ENCODE measurements at places on chromosomes 11 and 22.

- DNase-seq, result no peak
Observed at GRCh38 chr22:38432264-38432663, 22.7 kb downstream of the KCNJ4 start.

GRCh38 chr22:20510811-20511577 is 3.6 kb downstream of the MED15 start:
- DNase-seq, result no peak

- no peak for DNase-seq
Observed at GRCh38 chr11:804599-804964, 449 bp downstream of the PIDD1 start.

DNA sequence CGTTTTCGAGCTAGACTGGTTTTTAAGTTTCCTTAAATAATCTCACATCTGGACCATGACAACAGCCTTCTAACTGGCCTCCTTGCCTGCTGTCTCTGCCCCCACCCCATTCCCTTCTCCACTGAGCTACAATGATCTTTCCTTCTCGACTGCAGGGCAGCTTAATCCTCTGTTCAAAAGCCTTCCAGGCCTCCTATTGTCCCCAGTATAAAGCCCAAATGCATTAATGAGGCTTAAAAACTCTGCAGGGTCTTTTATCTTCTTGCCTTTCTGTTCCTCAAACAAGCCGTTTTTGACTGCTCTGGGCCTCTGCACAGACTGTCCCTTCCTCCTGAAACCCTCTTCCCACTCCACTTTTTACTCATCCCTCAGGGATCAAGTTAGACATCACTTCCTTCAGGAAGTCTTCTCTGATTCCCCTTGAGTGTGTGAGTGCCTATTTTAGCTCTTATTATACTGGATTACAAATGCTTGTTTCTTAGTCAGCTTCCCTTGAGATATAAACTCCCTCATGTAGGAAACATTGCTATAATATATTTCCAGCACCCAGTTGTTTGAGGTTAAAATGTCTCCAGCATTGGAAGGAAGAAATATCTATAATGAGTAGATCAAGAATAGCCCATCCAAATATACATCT is 23.6 kb upstream of the PAMR1 start:
- DNase-seq, result no peak

DNA sequence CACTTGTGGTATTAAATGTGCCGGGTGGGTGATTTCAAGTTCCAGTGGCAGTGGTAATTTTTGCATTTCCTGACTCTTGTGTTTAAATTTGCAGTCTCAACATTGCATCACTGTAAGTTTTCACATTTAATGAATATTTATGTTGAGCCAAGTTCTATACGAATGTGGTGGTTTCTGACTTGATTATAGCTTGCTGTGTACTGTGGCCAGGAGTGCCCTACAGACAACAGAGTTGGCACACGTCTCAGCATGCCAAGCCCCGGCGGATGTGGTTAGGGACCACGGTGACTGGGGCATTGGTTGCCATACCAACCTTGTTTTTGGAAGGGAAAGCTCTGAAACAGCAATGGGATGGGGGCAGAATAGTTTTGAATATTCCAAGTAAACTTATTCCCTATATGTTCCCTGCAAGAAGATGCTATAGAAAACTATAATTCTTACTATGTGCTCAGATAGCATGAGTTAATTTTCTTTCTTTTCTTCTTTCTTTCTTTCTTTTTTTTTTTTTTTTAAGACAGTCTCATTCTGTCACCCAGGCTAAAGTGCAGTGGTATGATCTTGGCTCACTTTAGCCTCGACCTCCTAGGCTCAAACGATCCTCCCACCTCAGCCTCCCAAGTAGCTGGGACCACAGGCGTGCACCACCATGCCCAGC is 16.0 kb downstream of the ZNRF3 start:
- no peak for DNase-seq

DNA sequence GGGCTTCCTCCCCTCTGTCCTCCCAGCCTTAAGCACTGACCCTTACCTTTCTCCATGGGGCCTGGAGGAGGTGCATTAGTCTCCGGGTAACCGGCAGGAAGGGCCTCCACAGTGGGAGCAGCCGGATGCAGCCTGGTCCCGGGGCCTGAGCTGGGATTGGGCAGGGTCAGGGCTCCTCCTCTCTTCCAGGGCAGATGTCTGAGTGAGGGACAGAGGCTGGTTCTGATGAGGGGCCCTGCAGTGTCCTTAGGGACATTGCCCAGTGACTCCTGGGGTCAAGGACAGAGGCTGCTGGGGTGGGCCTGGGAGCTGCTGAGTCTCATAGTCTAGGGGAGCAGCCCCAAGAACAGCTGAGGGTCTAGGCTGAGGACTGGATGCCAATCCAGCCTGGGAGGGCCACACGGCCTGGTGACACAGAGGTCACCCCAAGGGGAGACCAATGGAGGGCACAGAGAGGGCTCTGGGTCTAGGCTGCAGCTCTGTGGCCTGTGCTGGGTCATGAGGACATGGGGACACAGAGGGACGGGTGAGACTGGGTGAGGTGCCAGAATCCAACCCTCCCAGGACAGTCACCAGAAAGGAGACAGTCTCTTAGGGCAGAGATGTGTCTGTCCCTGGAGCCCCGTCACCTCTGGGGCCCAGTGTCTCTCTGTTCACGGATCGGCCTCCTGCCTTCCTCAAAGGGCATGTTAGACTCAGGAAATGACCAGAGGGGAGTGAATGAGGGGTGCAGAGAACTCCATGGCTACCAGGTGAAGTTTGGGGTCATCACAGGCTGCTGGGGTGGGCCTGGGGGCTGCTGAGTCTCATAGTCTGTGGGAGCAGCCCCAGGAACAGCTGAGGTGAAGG is 6.5 kb downstream of the IGLL5 start:
- DNase-seq, result no peak

- no peak for DNase-seq
Observed at GRCh38 chr11:134276396-134277182, 410 bp downstream of the GLB1L3 start.

DNA sequence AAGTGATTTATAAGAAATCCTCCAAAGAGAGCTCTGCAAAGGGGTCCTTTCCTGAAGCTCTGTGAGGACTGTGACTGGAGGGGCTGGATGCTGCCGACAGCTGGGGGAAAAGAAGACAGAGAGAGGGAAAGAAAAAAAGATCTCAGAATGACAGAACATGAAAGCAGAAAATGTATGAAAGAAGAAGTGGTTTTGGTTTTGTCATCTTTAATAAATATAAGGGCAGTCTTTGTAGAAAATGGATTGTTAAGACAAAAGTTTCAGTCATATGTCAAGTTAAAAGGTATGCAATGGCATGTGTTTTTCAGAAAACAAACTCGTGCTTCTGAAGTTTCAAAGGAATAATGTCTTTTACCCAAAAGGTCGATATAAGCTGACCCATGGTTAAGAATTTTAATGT is 105.5 kb downstream of the CCDC83 start:
- DNase-seq, result no peak

DNA sequence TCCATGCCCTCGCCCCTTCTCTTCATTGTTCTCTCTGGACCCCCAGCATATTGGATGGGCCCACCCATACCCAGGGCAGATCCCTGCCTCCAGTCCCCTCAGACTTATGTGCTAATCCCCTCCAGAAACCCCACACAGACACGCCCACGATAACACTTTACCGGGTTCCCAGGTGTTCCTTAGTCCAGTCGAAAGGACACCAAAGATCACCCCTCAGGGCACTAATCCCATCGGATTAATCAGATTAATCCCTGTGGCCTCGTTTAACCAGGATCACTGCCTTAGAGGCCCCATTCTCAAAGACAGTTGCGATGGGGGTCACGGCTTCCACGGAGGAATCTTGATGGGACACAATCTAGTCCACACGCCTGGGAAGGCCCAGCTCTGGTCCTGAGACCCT is 80.8 kb downstream of the SHANK2 start:
- no peak for DNase-seq

- DNase-seq, result no peak
Observed at GRCh38 chr11:30317030-30317429, 5.9 kb upstream of the ARL14EP start.

GRCh38 chr11:14041040-14041439 is 78.5 kb downstream of the SPON1 start:
- DNase-seq, result no peak

DNA sequence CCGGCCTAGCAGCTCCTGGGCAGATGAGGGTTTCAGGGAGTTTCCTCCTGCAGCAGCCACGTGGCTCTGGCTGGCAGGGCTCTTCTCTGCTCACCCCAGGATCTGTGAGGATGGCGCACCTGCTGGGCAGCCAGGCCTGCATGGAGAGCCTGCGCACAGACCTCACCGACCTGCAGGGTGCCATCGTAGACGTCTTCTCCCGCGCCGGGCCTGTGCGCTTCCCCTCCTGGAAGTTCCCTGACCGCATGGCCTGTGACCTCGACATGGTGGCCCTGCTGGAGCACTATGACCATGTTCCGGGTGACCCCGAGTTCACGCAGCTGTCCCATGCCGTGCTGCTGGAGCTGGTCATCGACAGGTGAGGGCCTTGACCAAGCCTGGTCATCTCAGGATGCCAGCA is 9.1 kb downstream of the CCDC157 start:
- DNase-seq, result no peak

- no peak for DNase-seq
Observed at GRCh38 chr22:37326726-37327125, 44.4 kb downstream of the CYTH4 start.

DNA sequence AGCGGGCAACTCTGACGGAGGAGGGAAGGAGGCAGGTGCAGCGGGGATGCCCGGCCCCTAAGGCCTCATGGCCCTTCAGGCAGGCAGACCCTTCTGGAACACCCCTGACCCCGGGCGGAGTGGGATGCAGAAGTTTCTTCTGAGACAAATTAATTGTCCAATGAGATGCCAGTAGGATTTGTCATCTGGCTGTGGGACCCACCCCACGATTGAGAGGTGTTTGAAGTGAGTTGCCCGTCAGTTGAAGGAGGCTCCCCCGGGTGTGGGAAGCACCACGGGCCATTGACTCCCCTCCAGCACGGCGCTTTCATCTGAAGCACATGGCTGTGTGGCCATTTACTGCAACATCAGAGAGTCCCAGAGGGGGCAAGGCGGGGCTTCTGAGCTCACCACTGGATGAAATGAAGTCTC is 527.8 kb downstream of the BRD1 start:
- DNase-seq, result no peak

- DNase-seq, result no peak
Observed at GRCh38 chr11:12841946-12842630, 167.0 kb upstream of the RASSF10 start.

DNA sequence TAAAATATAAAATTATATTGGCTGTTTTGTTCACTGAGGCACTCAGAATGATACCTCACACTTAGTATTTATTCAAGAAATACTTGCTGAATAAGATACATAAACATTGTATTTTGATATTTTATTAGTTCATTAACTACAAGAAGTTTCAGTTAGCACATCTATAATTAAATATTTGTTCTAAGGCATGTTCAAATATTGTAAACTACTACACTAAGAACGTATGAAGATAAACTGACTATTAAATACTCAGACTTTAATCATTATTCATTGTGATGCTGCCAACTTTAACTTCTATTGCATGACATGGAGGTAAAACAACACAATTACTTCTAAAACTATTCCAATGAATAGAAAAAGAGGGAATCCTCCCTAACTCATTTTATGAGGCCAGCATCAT is 129.5 kb downstream of the ATG16L2 start:
- DNase-seq, result no peak

GRCh38 chr11:20869123-20869522 is 199.7 kb downstream of the NELL1 start:
- DNase-seq, result no peak

DNA sequence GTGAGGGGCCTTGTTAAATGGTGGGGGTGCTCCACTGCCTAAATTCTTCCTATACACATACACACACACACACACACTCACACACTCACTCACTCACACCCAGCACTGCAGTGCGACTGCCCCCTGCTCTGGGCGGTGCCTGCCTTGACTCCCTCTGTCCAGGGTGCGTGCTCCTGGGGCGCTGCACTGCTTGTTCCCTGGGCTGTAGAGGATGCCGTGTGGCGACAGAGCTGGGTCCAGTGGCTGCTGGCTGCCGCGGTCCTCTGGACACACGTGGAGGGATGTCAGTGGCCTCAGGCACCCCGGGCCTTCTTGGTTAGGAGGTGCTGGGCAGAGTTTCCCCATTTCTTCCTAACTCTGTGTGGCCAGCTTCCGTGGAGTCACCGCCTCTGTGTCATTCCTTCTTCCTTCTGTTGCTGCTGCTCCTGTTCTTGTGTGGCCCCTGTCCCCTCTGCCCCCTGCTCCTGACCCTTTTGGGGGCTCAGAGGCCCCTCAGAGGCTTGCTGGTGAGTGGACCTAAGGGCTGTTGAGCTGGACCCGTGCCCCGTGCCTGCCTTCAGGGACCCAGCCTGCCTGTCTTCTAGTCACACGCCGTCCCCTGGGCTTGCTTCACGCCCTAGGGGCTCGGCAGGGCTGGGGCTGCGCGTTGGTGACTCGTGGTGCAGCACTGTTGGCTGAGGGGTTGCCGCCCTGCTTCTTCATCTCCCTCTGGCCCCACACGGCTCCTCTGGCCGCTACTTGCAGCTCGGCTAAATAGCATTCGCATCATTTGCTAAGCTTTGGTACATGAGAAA is 147.0 kb downstream of the TBC1D22A start:
- no peak for DNase-seq

GRCh38 chr22:42895087-42895486 is 38.0 kb upstream of the ARFGAP3 start:
- DNase-seq, result no peak

GRCh38 chr11:67482275-67482826 is 475 bp upstream of the AIP start:
- DNase-seq, result no peak

- DNase-seq, result no peak
Observed at GRCh38 chr11:102882389-102883024, 7.7 kb upstream of the MMP12 start.

GRCh38 chr22:23383491-23384361 is 196.4 kb downstream of the IGLL1 start:
- DNase-seq, result no peak

DNA sequence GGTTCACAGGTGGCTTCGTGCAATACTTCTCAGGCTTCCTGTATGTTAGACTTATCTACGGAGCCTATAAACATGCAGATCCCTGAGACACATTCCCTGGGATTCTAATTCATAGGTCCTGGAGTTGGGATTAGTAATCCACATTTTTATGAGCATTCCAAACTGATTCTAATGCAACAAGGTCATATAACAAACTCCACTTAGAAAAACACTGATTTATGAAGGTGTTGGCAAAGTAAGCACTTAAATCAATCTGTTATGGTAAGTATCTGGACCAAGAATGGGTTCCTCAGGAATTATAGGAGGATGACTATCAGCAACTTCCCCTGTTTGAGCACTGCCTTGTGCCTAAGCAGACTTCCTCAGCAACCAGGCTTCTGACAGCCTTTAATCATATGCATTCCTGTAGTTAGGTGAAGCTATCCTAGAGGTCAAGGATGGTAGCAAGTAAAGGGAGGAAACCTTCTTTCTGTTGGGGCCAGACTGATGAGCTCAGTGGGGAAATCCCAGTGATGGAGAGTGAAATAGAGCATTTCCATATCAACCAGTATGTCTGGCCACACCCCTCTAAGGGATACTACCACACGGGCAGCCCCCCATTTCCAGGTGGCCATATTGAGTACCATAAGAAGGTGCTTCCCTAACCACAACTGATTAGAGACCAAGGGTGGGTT is 89.6 kb downstream of the RASSF10 start:
- no peak for DNase-seq
